ENCODE measurements at places on chromosomes 4 and X.

DNA sequence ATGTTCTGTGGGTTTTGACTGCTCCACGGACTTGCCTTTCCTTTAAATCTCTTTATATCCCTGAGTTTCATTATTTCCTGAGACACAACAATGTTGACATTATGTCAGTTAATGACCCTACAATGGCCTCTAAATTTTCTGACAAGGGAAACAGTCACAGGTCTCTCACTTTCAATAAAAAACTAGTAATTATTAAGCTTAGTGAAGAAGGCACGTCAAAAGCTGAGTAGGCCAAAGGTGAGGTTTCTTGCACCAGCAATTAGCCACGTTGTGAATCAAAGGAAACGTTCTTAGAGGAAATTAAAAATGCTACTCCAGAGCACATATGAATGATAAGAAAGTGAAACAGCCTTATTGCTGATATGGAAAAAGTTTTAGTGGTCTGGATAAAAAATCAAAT is 930.2 kb upstream of the GRID2 start:
- no peak for DNase-seq

DNA sequence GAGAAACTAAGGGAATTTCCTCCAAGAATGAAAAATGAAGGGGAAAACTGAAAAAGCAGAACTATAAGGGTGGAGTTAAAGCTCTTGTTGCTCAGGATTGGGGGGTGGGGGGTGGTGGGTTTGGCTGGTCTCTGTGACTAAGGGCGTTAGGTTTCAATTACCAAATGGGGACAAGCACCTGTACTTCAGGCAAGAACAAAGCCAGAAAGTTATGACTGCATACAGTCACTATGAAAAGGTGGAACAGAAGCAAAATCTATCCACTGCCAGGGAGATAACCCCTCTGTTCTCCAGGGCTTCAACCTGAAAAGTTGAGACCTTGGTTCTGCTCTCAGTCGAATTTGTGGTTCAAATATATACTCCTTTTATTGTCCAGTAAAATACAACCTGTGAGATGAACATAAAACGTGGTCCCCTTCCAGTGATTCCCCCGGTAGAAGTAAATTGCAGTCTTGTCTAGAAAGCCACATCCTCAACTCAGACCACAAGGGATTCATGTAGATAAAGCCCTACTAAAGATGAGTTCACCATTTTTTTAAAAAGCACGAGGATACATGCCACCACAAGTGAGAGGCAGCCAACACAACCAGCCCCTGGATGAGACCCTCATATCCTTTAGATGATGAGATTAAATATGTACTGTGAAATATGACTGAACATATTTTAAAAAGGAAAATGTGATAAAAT is 257.1 kb upstream of the RPS6KA3 start:
- DNase-seq, result no peak

DNA sequence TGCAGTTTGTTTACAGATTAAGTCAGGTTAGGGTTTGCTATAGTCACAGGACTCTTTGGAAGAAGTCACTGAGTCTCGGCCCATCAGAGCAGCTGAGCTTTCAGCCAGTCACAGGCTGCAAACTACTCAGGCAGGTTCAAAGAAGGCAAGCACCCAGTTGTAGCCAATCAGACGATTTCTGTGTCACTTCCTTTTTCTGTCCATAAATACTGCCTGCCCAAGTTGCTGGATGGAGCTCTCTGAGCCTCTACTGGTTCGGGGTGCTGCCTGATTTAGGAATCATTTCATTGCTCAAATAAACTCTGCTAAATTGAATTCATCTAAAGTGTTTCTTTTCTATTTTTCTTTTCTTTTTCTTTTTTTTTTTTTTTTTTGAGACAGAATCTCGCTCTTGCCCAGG is 7.3 kb upstream of the SH3BP2 start:
- DNase-seq, result no peak

- DNase-seq, result no peak
These were observed 32.4 kb upstream of the PDLIM3 start for GRCh38 chr4:185567381-185568376.

DNA sequence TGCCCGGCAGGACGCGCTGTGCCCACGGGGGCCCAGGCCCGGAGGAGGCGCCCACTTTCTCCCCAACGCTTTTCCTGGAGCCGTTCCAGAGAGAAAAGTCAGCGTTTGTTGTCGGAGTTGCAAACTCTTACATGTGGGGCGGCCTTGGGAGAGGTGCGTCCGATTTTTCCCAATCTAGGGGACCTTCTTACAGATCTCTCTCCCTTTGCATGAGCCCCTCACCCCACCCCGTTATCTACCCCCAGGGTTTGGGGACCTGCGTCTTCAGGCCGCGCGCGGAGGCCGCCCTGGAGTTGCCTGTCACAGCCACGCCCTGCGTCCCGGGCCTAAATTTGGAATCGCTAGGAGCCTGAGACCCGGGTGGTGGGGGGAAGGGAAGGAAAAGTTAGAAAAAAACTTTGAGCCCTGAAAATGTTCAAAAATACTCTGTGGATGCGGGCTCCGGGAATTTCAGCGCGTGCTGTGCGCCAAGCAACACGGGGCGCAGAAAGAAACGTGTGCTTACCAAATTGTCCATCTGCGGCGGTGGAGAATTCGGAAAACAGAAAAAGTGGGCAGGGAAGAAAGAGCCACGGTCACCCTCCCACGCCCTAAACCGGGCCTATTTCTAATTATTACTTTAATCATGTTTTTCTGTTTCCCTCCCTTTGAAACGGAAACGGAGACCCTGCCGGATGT is 587 bp downstream of the CD99 start:
- DNase-seq, result peak; percentile 59

- no peak for DNase-seq
These were observed 141.7 kb downstream of the GPAT3 start for GRCh38 chr4:83677656-83678055.

DNA sequence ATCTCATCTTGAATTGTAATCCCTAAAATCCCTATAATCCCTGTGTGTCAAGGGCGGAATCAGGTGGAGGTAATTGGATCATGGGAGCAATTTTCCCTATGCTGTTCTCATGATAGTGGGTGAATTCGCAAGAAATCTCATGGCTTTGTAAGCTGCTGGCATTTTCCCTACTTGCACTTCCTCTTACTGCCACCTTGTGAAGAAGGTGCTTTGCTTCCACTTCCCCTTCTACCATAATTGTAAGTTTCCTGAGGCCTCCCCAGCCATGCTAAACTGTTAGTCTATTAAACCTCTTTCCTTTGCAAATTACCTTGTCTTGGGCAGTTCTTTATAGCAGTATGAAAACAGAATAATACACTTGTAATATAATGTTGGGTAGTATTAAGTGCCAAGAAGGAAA is 1087.4 kb upstream of the SLIT2 start:
- DNase-seq, result no peak

DNA sequence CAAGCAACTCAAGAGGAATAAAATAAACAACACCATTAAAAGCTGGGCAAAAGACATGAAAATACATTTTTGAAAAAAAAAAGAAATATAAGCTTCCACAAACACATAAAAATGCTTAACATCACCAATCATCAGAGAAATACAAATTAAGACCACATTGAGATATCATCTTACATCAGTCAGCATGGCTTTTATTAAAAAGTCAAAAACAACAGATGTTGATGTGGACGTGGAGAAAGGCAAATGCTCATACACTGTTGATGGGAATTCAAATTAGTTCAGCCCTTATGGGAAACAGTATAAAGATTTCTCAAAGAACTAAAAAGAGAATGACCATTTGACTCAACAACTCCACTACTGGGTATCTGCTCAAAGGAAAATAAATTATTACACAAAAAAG is 59.6 kb downstream of the STK32B start:
- no peak for DNase-seq

- DNase-seq, result no peak
These were observed 104.0 kb upstream of the SLC34A2 start for GRCh38 chr4:25551605-25552004.

DNA sequence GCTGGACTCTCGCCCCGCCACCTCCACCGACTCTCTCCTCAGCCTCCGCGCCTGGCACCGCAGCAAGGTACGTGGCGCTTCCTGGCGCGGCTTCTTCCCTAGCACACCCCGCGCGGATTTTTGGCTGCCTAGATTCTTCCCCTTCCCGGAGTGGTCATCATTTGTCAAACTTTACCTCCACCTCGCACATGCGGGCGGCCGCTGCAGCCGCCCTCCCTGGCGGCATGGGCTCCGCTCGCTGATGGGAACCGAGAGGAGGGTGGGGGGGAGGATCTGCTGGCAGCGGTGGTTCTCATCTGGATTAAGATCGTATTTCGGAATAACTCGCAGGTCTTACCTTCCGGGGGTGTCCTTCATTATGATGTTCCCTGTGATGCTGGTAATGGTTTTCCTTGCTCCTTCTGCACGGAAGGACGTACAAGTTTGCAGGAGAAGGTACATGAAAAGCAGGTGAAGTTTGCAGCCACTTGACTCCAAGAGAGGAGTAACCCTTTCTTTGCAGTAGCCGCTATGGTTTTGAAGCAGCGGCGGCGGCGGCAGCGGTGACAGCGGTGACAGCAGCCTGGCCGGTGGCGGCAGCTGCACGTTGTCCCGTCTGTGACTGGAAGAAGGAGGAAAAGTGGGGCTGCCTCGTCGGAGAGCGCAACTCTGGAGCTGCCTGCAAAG is 2183.9 kb upstream of the TENM3 start:
- peak; percentile 2 for DNase-seq

DNA sequence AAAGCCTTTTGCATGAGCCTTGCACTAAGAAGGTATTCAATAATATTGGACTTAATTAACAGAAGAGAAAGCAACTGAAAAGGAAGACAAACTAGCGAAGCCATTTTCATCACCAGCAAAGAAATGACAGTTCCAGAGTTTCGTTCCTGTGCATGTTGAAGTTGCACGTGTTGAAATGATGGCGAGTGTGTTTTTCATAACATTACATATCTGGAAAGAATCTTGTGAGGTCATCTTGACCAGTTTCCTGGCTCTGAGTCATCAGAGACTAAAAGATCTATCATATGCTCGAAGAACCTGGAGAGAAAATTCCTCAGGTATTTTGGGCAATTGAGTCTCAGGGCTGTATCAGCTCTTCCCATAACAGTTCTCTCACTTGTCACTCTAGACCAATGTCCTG is 106.2 kb upstream of the MAML3 start:
- DNase-seq, result no peak

GRCh38 chr4:112031712-112032328 is 113.4 kb upstream of the FAM241A start:
- no peak for DNase-seq

DNA sequence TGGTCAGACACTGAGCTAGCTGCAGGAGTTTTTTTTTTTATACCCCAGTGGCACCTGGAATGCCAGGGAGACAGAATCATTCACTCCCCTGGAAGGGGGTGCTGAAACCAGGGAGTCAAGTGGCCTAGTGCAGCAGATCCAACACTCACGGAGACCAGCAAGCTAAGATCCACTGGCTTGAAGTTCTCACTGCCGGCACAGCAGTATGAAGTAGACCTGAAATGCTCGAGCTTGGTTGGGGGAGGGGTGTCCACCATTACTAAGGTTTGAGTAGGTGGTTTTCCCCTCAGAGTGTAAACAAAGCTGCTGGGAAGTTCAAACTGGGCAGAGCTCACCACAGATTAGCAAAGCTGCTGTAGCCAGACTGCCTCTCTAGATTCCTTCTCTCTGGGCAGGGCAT is 537.9 kb upstream of the LCORL start:
- no peak for DNase-seq

GRCh38 chr4:98544818-98545414 is 113.5 kb downstream of the TSPAN5 start:
- no peak for DNase-seq

- DNase-seq, result no peak
These were observed 202.7 kb downstream of the OR13H1 start for GRCh38 chrX:131746491-131746968.

- DNase-seq, result no peak
These were observed 291.8 kb downstream of the FBXW7 start for GRCh38 chr4:152243896-152244595.

DNA sequence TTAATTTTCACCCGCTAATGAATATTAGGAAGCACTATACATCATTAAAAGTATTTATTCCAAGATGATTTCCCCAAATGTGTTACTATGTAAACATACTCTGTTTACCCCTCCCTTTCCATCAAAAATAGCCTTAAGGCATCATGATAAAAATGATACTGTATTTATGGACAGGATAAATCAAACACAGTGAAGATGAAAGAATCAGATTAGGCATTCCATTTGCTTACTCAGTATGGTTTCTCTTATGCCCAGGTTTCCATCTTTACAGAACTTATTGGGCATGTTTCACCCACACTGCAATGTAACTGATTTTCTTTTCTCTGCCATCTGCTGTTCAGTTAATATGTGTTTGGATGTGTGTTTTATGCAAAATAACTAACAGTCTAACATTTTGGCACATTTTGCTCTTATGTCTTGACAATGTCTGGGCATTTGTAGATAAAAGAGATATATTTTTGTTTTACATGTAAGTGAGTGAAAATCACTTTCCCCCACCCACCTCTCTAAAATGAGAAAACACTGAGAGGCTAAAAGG is 445.2 kb downstream of the RPA4 start:
- DNase-seq, result no peak

DNA sequence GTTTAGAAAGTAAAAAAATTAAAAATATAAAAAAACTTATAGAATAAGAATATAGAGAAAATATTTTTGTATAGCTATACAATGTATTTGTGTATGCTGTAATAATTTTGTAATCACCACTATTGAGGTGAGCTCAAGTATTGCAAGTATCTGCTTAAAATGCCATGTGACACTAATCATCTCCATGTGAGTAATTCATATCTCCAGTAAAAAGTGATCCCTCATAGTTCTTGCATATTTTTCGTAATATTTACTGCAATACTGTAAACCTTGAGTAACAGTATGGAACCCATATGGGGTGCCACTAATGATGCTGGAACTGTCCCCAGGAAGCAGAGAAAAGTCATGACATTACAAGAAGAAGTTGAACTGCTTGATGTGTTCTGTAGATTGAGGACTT is 43.2 kb upstream of the HUWE1 start:
- no peak for DNase-seq

GRCh38 chr4:16187455-16187854 is 38.8 kb downstream of the TAPT1 start:
- no peak for DNase-seq

GRCh38 chrX:78063687-78064086 is 40.4 kb upstream of the PGK1 start:
- no peak for DNase-seq

GRCh38 chr4:55592014-55592413 is at the start of gene PDCL2:
PDCL2 (minus strand) TSS chr4:55592245; CDS start chr4:55592109, 136 bp downstream.
- DNase-seq, result no peak

GRCh38 chr4:122533841-122534240 is 77.3 kb upstream of the IL2 start:
- DNase-seq, result no peak

DNA sequence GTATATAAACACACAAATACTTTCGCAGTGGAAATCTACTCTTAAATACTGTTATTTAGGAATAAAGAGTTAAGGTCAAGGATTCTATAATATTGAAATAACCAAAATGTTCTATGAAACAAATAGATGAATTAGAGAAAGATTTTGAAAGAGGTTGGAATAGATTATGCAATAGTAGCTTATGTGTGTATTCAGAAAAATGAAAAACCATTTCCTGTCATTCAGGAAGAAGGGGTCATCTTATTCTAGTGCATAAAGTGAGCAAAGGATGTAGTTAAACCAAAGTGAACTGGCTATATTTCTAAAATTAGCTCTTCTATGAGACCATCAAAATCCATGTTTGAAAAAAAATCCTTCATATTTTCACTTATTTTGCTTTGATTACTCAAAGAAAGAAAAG is 30.0 kb upstream of the MYOZ2 start:
- DNase-seq, result no peak
